ENCODE measurements at places on chromosomes 16 and 17.

DNA sequence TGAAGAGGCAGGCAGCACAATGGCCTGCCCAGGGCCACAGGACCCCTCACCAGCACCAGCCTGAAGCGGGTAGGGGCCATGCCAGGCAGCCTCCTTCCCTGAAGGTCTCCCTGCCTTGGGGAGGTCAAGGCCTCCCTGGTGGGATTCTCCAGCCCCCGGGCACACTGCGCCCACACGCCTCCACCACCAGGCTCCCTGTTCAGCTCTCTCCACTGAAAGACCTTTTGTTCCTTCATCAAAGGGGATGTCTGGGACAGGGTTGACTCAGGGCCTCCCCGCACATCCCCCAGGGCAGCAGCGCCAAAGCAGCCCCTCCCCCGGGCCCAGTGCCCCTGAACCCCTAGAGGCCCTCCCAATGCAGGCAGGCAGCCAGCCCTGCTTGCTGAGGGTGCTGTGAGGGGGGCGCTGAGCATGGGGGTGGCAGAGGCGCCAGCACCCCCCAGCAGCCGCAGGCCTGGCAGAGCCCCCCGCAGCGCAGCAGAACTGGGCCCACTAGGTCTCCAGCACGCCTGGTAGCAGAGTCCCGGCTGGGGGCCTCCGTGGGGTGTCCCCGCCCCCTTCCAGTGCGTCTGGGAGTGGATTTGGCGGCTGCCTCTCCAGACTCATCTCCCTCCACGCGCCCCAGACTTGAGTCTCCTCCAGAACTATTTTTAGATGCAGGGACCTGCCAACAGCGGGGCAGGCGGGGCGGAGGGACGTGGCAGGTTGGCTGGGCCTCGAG, 13.1 kb downstream of the BCAR1 start:
- DNase-seq: no peak

DNA sequence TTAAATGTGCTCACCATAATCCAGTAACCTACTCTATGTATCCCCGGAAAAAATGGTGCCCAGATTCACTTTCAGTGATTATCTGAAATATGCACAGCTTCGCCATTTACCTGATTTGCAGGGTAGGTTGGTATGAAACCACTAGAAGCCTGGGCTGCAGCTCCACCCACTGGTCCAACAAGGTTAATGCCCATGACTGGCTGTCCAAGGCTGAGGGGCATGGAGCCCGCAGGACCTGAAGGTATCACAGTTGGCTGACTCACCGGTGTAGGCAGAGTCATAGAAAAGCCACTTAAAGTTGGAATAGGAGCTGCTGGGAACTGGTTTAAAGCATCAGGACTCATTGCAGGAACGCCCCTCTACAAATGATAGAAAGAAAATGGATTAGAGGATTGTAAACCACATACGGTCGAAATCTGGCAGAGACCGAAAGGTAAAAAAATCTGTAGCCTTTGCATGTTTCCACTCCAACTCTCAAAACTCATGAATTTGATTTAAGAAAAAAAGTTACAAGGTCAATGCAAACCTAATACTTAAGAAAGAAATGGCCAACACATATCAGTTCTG, 38.6 kb downstream of the SYNRG start:
- peak; percentile 24 for DNase-seq

GRCh38 chr17:43431714-43432523, 33.1 kb downstream of the ARL4D start:
- DNase-seq: no peak

DNA sequence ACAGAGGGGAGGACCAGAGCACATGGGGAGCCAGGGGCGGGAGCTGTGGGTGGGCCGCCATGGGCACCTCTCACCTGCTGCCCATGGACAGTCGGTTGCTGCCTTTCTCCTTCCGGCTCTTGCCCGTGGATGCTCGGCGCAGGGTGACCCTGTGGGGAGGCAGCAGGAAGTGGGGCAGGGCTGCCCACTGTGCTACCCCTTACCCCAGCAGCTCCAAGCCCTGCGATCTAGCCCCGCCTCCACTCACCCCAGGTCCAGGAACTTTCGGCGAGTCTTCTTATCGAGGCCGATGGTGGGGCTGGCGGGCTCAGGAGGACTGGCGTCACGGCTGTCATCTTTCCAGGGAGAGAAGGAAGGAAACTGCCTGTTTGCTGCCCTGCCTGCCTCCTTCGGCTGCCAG, 14.2 kb downstream of the SAMD14 start:
- DNase-seq: no peak

GRCh38 chr17:68646626-68647526, 45.7 kb upstream of the FAM20A start:
- peak; percentile 25 for DNase-seq

DNA sequence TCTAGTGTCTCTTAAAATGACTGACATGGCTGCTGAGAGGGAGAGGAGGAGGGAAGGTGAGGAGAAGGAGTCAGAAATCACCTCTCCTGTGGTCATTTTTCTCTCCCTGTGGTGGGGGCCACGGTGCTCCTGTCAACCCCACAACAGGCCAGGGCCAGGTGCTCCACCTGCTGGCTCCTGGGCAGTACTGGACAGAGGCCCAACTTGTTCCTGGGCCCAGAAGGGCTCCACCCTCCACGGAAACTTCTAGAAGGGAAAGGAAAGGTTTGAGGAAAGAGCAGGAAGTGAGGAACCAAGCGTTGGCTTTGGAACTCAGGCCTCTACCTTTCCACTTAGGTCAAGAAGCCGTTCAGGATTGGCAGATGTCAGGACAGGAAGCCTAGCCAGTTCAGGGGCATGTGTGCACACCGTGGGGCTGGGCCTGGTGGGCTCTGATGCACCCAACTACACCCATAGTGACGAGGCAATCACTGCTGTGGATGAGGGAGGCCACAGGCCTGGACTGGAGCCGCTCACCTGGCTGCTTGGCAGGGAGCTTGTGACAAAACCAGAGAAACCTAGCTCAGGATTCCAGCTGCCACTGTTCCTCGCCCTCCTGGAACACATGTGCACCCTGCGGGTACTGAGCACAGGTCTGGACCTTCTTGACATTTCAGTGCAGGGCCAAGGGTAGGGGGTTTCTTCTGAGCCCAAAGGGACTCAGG, 36.1 kb downstream of the WNT3 start:
- peak; percentile 21 for DNase-seq

DNA sequence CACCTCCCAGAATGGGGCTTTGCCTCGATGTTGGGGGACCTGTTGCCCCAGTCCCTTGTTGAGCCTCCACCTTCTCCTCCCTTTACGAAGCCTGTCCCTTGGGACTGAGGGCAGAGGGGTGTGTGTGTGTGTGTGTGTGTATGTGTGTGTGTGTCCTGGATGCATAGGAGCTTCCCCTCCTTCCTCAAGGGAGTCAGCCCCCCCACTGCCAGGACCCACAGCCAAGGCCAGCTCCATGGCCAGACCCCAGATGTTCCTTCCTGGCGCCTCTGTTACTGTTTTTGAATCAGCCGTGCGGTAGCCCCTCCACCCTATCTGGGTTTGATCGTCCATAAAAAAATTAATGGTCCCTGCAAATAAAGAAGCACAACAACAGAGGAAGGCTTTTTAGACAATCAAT, 17.7 kb upstream of the DOK4 start:
- DNase-seq: no peak

DNA sequence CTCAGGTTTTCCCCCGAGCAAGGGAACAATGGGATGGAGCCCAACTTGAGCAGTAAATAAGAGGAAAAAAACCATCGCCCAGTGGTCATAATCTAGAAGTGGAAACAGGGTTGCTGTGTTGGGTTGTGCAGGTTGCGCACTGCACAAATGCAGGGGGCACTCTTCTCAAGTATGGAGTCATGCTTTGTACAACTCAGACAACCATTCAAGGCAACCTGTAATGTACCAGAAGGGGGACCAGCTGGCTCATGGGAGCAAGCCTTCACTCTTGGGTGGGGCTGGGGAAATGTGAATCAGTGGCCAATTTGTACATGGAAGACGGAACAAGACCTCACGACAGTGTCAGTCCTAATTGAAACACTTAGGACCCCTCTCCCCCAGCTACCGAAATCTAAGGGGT, 23.9 kb upstream of the LITAF start:
- DNase-seq: no peak

DNA sequence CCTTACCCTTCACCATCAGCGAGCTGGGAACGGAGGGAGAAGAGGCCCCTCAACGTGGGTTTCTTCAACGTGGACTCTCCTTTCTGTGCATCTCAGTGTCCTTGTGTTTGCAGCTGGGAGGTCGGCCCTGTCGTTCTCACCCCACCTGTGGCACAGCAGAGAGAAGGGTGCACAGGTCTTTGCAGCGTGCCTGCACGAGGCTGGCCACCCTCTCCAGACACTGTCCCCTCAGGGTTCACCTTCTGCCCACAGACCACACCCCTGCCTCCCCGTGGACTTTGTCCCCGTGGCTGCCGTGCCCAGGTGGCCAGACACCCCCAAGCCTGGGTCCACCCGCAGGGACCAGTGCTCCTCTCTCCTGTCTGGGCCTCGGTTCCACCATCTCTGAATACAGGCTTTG, 7.3 kb upstream of the WDR45B start:
- no peak for DNase-seq

GRCh38 chr16:28165598-28165997, 46.2 kb downstream of the XPO6 start:
- DNase-seq: no peak
